ENCODE measurements at places on chromosomes 2 and 18. TPM values are rescaled to one million over a fixed set of nuclear protein-coding genes. Genes with fewer than 3 reads are reported as not detected.

Gene STPG4
- total RNA-seq = not detected

Gene CD302
- 1.6 TPM for total RNA-seq

Gene TRIM43
- not detected for total RNA-seq

Gene NCK2
- total RNA-seq = 97.7 TPM

Gene DCDC2C
- not detected for total RNA-seq

Gene SERPINB3
- total RNA-seq = not detected

Gene ACTR2
- 267 TPM for total RNA-seq

Gene UCN
- 1.8 TPM for total RNA-seq

Gene ANKRD29
- total RNA-seq = 0.48 TPM

Gene GLB1L
- total RNA-seq = 1.8 TPM

Gene GPR17
- not detected for total RNA-seq

All from T-cell (primary cell).